NCI-H1092 treated with DMSO at 0.1 percent for 48 hours (cell line): ENCODE measurements at places on chromosomes 4 and X.

DNA sequence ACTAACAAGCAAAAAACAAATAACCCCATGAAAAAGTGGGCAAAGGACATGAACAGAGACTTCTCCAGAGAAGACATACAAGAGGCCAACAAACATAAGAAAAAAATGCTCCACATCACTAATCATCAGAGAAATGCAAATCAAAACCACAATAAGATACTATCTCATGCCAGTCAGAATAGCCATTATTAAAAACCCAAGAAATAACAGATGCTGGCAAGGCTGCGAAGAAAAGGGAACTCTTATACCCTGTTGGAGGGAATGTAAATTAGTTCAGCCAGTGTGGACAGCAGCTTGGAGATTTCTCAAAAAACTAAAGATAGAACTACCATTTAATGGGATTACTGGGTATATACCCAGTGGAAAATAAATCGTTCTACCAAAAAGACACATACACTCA lies 79.6 kb downstream of the MAPK10 start:
- no peak for DNase-seq

GRCh38 chr4:6916587-6917460 lies 7.2 kb downstream of the TBC1D14 start:
- DNase-seq = no peak

GRCh38 chr4:39054497-39054896 lies 7.5 kb upstream of the KLHL5 start:
- DNase-seq = no peak

GRCh38 chr4:168097161-168097560 lies 4.8 kb downstream of the ANXA10 start:
- DNase-seq = no peak

DNA sequence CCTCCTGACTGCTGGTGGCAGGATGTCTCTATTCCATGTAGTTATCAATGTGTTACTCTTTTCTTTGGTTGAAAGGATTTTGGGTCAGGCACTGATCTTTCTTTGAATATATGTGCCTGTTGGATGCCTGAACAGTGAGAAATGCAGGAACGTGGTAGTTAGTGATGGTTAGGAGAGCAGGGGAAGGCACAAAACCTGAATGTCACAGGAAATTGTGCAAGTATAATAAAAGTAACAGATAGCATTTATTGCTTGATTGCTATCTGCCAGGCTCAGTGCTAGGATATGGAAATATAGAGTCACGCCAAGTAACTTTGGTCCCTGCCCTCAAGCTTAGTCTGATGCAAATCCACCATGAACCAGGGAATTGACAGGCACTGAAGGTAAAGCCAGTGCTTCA lies 219.8 kb upstream of the FAT1 start:
- no peak for DNase-seq

- no peak for DNase-seq
Observed at GRCh38 chr4:144685911-144686310, 40.0 kb downstream of the HHIP start.

DNA sequence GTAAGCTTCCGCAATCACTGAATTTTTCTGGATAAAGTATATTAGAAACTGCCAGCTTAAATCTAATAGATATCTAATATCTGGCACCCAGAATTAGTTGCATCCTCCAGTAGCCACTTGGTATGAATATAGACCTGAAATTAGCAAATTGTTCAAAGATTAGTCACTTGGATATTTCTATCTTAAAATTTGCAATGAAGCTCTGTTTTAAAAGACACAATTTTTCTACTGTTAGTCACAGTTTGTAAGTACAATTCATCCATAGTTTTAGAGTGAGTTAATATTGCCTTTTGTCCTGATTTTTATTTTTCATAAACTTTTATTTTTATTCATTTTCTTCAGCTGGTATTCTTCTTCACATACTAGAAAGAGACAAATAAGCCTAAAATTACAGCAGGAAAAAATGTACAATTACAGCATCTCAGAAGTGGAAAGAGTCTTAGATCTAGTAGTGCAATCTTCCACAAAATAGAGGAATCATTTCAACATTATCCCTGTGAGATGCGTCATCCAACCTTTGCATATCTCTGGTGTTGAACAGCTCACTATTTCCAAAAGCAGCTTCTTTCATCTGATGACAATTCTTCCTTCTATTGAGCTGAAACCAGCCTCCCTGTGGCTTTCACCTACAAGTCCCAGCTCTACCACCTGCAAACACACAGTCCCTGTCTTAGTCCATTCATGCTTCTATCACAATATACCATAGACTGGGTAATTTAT lies 190.0 kb upstream of the AR start:
- DNase-seq = no peak

- DNase-seq = no peak
Observed at GRCh38 chrX:9728261-9728660, 37.4 kb downstream of the GPR143 start.

DNA sequence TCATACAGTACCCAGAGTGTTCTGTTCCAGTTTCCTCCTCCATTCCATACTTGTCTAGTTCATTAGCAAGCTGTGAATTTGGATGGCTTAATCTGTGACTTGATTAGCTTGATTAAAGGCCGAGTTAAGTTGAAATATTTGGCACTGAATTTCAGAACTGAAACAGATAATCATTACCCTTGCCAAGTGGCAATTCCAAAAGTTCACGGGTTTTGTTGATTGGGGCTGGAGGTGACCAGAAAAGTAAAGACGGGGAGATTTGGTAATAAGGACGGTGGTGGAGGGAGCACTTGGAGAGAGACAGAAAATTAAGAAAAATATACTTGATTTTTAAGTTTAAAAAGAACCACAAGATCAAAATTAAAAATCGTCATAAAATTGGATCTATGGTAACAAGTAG lies 21.9 kb upstream of the KLHL2 start:
- no peak for DNase-seq

DNA sequence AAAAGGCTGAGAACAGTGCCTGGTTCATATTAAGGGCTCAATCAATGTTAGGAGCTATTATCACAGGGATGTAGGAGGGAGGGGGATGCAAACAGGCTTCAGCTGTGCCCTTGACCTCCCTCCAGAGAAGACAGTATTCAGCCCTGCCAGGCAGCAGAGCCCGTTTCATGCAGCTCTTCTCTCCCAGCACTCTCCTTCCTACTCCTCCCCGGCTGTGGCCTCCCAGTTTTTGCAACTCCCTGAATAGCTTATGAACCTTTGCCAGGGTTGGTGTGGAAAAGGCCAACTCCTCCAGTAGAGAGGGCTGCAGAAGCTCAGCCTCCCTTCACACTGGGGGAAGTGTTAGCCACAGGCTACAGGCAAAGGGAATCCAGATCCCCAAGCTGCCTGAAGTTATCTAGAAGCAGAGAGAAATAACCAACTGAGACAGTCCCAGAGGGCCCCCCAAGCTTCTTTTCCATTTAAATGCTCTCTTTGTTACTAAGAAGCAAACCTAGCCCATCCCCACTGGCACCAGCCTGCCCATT lies 31.7 kb upstream of the APLN start:
- no peak for DNase-seq

- DNase-seq = no peak
Observed at GRCh38 chr4:55399581-55399980, 3.8 kb downstream of the TMEM165 start.

GRCh38 chrX:131316260-131316659 lies 27.2 kb upstream of the IGSF1 start:
- no peak for DNase-seq

DNA sequence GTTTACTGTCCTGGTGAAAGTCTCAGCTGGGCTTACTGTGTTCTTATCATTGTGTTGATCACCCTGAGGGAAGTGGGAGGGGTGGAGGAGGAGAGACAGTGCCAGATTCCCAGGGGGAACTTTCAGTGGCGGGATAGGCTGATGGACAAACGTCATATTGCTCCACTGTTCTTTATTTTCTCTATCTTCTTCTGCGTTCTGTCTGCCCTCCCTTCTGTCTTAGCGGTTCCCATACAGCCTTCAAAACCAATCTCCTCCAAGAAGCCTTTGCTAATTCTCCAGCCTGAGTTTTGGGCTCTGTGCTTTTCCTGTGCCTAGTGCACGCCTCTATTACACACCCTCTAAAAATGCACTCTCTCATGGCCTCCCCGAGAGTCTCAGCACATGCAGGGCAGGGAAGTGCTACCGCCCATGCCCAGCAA lies 448.7 kb upstream of the FAT1 start:
- no peak for DNase-seq

GRCh38 chr4:144787365-144788258 lies 141.7 kb downstream of the HHIP start:
- DNase-seq = peak; percentile 1

- DNase-seq = no peak
Observed at GRCh38 chrX:55783723-55784122, 66.2 kb downstream of the RRAGB start.

DNA sequence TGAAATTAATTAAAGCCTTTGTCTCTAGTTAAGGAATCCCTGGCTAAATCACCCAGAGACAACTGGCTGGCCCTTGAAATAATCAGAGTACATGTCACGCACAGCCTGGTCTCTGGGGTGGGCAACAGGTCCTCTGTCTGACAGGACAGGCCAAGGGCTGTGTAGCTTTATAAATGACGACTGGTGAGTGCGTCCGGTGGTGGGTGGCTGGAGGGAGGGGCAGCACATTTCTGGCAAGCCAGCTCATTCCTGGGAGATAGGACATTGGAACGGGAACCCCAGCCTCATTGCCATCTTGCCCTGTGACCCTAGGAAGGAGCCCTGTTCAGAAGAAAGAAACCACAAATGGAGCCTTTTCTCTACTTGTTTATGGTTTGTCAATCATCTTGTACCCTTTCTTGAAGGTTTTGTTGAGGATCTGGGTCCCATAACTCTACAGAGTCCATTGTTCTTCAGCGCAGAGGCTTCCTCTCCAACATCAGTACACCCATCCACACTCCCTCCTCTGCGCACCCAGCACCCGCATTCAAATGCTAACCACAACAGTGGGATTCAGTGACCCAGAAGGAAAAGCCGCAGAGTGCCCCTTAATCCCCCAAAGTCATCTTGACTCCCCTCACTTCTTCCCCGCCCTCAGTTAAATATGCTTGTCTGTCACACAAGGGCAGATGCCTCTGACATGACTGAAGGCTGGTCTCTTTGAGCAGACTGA lies 368.1 kb downstream of the UNC5C start:
- no peak for DNase-seq

DNA sequence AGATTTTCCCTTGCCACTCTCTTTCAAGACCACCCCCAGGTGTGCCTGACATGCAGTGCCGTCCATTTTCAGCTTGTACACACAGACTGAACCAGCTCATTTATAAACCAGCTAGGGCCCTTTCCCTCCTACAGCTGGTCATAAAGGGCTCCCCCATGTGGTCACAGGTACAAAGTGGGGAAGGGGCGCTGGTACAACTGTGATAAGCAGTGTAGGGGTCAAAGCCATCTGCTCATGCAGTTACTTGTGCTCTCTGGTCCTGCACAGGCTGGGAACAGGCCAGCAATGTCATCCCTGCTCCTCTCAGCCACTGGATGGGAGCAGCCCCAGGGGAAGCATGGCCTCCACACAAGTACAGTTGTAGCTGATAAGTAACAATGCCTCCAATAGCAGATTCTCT lies 20.6 kb downstream of the GABRQ start:
- DNase-seq = no peak

- DNase-seq = no peak
Observed at GRCh38 chr4:148287111-148287510, 155.1 kb downstream of the NR3C2 start.

- DNase-seq = no peak
Observed at GRCh38 chr4:177770776-177771175, 328.5 kb upstream of the AGA start.

GRCh38 chrX:149494844-149495565 lies 10.1 kb downstream of the IDS start:
- no peak for DNase-seq

GRCh38 chr4:133621628-133622027 lies 472.5 kb downstream of the PCDH10 start:
- DNase-seq = no peak

- no peak for DNase-seq
Observed at GRCh38 chr4:176949029-176949428, 156.3 kb upstream of the VEGFC start.

DNA sequence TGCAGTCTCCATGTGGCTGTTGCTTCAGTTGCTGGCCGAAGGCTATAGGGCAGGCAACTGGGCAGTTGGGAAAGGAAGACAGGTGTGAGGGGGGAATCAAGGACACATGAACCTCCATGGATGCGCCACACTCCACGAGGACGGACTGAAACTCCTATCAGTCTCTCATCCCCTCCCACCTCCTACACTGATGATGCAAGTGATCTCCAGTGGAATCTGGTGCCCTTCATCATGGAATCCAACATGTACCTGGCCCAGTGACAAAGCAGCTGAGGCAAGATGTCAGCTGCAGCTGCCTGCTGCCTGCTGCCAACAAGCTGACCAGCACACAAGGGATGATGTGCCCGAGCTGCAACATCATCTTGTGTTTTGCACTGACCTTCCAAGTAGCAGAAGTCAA lies 26.0 kb upstream of the MGST2 start:
- DNase-seq = no peak

DNA sequence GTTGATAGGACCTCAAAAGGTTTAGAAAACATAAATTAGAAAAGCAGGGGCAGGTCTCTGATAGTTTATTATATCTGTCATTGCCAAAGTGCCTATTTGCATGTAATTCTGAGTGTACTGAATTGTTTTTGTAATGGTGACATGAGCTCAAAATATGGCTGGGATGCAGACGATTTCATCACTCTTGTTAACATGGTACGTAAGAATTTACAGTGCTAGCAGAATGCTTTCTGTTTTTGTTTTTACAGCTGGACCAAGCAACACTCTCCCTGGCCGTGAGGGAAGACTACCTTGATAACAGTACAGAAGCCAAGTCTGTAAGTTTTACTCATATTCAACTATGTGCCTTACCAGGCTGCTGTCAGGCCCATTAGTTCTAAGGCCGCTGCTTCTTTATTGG lies 58.1 kb downstream of the PHEX start:
- DNase-seq = no peak

DNA sequence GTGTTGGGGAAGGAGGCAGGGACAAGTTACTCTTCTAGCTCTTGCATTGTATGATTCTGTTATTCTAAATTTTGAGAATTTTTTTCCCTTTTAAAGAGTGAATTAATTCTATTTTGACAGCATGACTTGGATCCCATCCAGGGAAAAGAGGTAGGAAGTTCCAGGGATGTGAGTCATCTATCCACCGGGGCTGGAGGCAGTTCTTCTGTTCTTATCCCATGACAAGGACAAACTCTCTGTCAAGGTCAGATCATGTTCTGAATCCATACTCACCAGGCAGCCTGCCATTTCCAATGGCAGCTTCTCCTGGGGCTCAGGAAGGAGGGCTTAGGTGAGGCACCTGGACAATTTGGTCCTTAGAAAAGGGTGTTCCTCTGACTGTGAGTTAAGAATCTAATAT lies 132.0 kb upstream of the MED14 start:
- no peak for DNase-seq

DNA sequence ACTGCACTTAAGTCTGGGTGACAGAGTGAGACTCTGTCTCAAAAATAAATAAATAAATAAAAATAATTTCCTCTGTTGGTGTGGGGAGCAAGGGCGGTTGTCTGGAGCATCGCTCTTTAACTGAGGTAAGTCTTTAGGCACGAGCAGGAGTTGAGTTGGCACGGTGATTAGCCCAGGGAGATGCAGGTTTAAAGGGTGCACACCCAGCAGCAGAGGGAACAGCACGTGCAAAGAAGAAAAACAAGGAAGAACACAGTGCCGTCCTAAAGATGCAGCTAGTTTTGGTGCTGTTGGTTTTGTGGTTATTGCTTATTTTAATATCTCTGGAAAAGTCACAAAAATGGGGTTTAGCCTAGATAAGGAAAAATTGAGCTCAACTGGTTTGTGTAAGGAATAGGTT lies 87.8 kb downstream of the DHX15 start:
- DNase-seq = no peak

GRCh38 chrX:57070185-57070984 lies 51.0 kb downstream of the SPIN2B start:
- DNase-seq = no peak
